ENCODE measurements at places on chromosomes 4 and X.

GRCh38 chr4:13207226-13207625, 276.9 kb downstream of the RAB28 start:
- no peak for DNase-seq

DNA sequence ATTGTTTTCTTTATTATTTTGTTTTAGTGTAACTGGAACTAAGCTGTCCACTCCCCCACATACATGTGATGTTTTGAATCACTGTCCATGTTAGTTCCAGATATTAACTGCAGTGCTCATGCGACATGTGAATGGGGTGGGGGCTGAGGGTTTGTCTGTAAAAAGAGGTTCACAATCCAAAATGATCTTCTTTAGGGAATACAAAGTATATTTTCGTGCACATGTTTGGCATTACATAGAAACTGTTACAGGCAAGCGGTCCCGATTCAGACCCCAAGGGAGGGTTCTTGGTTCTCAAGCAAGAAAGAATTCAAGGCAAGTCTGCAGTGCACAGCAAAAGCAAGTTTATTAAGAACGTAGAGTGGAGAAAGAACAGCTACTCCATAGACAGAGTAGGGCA, 296.5 kb upstream of the CLNK start:
- no peak for DNase-seq

- DNase-seq, result no peak
Observed at GRCh38 chr4:66572949-66573348, 902.7 kb upstream of the EPHA5 start.

DNA sequence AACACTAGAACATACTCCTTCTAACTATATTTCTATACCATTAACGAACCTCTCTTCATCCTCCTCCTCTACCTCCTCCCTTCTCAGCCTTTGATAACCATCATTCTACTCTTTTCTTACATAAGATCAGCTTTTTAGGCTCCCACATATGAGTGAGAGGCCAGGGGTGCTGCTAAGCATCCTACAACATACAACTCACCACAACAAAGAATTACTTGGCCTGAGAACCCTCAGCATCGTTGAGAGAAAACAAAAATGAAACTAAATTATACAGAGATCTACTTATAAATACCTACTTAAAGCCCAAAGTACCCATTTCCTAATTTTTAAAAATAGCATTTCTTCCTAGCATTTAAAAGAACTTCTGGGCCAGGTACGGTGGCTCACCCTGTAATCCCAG, 77.7 kb downstream of the CC2D2A start:
- no peak for DNase-seq

DNA sequence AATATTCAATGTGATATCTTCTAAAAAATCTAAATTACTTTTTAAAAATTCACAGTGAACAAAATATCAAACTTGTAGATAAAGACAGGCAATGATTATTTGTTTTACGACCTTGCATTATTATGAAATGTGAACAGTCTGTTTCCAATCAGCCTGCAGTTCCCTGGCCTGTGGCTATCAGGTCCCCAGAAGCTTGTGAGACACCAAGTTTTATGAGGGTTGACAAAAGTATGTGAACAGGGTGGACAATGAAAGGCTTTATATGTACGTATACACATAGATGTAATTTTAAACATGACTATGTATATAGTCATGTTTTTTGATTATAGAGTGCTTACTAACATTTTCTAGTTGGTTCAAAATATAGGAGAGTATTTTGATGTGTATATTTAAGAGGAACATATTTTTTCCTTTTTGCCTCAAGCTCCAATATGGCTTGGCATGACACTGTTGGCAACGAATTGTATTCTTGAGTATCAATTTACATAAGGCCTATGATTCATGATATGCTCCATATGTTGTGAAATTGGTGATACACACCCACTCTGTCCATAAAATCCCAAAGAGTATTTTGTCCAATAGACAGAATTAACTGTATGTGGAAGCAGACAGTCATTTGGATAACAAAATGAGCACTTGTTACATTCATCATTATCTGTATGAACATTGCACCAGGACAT, 55.7 kb downstream of the BTC start:
- no peak for DNase-seq

DNA sequence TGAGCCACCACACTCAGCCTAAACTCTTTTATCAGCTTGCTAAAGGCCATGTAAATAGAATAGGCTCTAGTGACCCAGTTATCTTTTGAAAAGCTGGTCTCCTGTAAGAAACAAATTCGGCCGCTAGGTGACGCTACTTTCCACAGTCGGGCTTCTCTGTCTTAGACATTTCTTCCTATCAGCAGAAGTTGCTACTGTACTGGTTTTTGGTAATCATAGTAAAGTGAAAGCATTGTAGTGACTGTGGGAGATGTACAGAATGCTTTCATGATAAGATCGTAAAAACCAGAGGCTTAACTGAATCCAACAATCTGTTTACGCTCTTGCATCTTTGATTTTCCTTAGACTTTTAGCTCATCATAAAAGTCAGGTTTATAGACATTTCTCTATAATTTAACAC, 82.6 kb downstream of the GK start:
- peak; percentile 51 for DNase-seq

GRCh38 chrX:7109049-7109531, 38.4 kb upstream of the STS start:
- DNase-seq, result no peak

Data from CD4-positive, alpha-beta T cell treated with Interferon gamma for 1 hour (primary cell).